ENCODE measurements at places on chromosomes 12 and 14.

- no peak for ATAC-seq
These were observed 19.1 kb downstream of the RPAP3 start for GRCh38 chr12:47686645-47687240.

GRCh38 chr12:118312578-118312977 lies 60.1 kb downstream of the TAOK3 start:
- no peak for ATAC-seq

DNA sequence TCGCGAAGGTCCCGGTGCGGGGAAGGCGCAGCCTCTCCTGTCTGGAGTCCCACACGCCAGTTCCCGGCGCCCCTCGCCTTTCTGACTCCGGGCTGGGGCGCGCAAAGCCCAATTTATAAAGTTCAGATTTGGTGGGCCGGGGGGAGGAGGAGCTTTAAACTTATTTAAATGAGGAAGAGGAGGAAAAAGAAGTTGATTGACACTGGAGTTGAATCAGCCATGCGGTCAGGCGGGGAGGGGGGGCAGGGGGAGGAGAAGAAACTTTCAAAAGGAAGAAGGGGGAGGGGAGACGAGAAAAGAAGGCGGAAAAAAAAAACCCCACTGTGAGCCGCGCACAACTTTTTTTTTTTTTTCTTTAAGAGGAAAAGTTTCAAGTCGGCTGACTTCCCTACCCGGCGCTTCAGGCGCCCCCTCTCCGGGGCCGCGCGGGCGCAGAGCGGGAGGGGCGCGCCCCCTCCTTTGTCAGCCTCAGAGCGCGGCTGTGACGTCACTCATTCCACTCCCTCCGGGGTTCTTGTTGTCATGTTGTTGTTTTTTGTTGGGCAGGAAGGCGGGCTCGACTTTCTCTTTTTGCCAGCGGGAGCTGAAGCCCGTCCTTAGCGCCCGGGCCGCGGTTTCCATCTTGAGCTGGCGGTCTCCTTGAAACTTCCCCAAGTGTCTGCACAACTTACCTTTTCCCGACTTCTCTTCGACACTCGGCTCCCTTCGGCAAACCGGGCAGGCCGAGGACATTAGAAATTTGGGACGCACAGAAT lies at the start of gene ZFP36L1:
TSS of gene ZFP36L1 (minus strand) at position 89 of the 755 bp plus-strand sequence. CDS start 129 bp downstream, outside the sequence.
- ATAC-seq = peak; percentile 52

GRCh38 chr12:84572196-84572595 lies 340.4 kb downstream of the SLC6A15 start:
- no peak for ATAC-seq

DNA sequence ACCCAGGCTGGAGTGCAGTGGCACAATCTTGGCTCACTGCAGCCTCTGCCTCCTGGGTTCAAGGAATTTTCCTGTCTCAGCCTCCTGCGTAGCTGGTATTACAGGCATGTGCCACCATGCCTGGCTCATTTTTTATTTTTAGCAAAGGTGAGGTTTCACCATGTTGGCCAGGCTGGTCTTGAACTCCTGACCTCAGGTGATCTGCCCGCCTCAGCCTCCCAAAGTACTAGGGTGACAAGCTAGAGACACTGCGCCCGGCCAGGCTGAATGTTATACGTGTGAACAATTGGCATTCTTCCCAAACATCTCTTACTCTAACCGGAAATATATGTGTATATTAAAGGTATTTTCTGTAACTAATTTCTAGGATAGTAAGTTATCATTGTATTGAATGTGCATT lies 13.2 kb upstream of the LIMA1 start:
- ATAC-seq = no peak

GRCh38 chr12:24268663-24269186 lies 319.3 kb upstream of the SOX5 start:
- ATAC-seq = no peak

DNA sequence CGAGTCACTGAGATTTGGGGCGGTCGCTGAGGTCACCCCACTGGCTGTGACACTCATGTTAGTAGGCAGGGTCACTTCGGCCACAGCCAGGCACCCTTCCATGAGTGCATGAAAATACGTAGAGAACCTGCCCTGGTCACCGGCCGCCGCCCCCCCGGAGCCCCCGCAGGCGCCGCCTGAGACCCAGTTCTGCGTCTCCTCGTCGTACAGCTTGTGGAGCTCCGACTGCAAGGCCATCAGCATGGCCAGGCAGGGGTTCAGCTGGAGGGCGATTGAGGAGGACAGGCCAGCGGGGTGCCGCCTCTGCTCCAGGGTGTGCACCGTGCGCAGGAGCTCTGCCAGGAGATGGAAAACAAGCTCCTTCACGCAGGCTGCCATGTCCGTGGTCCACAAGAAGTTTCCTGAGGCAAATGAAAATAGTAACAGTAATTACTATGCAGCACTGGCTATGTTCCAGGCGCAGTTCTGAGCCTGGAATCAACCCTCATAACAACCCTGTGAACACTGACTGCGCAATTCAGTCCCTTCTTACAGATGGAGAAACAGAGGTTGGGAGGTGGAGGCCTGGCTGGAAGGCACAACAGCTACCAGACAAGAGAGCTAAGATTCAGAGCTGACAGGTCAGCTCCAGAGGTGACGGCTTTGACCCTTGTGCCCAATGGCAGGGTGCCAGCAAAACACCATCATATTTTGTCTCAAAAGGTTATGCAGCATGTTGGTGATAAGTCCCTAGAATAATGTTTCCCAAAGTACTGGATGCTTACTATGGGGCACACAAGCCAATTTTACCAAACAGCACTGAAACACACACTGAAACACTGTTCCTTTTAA lies 59.9 kb downstream of the TRAFD1 start:
- no peak for ATAC-seq

DNA sequence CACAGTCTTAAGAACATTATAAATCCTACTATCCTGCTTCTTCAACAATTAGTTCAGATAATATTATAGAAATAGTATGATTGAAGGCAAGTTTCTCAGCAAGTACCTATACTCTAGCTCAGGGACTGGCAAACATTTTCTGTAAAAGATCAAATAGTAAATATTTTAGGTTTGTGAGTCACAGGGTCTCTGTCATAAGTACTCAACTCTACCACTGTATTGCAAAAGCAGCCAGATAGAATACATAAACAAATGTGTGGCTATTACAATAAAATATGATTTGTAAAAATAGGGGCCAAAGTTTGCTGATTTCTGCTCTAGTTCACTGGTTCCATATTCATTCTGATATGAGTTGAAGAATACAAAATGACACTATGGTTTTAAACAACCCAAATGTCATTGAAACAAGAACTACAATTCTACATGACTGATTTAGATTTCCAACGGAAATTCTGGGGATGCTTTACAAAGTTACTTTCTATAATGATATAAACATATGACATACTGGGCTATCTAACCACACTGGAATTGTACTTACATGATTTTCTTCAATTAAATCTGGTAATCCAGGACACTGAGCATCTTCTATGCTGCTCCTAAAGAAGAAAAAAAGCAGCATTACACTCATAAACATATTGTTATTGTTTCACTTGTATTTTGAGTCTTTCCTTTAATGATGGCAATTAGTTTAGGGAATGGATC lies 23.2 kb downstream of the LGALS3 start:
- ATAC-seq = no peak

DNA sequence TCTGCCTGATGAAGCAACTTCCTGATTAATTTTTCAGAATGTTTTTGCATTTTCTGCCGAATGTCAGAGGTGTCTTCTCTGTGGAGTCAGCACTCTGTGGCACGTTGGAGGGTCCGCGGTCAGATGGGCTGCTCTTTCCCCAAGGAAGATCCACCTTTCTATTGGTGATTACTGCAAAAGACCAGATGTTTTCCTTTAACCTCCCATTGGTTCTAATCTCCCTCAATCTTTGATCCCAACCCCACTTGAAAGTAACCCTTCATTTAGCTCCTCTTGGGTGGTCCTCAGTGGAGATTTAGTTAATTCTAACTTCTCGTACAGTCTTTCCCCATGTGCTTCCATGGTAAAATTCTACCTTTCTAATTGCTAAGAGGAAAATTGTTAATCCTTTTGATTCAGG lies 397.7 kb upstream of the DDHD1 start:
- no peak for ATAC-seq

GRCh38 chr12:28699029-28699428 lies 450.0 kb upstream of the FAR2 start:
- no peak for ATAC-seq

GRCh38 chr14:96626916-96627315 lies 124.7 kb downstream of the PAPOLA start:
- ATAC-seq = no peak

DNA sequence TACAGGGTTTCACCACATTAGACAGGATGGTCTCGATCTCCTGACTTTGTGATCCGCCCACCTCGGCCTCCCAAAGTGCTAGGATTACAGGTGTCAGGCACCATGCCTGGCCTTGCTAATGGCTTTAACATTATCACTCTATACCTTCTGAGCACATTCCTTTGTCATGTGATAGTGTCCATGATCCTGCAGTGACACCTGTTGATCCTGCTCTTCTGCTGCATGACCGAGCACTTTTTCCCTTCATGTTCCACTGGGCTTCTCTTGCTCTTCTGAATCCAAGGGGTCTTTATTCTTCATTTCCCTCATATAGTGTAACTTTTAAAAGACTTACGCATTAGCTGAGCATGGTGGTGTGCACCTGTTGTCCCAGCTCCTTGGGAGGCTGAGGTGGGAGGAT lies 11.6 kb downstream of the ZNF268 start:
- ATAC-seq = no peak

GRCh38 chr12:116303066-116303465 lies 25.6 kb upstream of the MED13L start:
- no peak for ATAC-seq

- ATAC-seq = no peak
These were observed 1106.0 kb downstream of the BCL11B start for GRCh38 chr14:98165976-98166375.

DNA sequence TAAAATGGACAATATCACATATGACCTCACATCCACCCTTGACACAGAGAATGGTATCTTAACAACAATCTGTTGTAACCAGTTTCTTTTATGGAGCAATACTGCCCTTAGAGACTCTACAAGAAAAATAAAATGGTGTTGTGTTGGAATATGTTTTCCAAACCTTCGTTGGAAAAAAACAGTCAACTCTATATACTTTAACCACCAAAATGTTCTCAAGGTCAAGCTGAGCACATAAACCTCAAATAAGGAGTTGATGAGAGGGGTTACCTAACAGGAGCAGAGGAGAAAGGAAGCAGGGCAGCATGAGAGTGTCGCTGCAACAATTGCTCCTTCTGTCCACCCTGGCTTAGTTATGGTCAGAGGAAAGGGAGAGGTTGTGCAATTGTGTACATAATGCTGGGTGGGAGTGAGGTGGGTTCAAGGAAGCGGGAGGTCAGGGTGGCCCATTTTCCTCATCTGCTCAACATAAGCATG lies 179.2 kb upstream of the BMP4 start:
- ATAC-seq = no peak

GRCh38 chr12:31832740-31833729 lies 104.2 kb upstream of the AMN1 start:
- no peak for ATAC-seq

- ATAC-seq = no peak
These were observed 22.7 kb upstream of the PPM1A start for GRCh38 chr14:60226298-60226697.

DNA sequence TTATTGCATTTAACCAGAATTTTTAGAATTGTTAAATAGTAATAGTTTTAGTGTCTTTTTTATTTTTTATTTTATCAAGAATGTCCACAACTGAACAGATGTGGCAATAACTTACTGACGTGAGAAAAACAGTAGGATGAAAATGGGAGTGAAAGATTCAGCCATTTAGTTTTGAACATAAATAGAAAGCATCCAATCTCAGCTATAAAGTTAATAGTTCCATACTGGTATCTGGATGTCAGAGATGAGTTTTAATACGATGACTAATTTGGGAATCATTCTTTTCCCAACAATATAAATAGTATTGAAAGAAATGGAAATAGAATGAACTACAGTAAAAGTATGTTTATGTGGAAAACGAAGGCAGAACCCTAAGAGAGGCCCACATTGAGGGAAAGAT lies 159.4 kb downstream of the EPS8 start:
- no peak for ATAC-seq

DNA sequence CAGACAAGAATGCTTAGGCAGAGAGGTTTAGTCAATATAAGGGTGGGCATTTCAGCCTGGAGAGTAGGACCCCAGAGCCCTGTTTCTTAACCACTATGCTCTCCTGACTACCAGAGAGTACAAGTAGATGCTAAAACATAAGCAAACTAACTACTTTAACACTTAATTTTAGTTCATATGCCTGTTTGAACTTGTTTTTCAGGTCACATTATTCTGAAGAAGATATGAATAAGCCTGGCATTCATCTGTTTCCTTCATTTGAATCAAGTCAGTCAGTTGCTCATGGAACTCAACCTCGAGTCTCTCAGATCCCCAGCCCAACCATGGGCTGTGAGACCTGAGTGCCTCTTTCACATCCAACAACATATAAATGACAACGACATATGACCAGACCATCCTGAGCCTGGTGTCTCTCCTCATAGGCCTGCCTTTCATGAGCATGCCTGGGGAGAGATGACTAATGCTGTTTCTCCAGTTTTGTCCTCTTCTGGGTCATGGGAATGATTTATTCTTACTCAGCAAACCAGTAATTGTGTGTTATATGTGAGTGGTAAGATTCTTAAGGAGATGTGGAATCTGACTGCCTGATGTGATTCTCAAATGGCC lies 251.1 kb upstream of the BTG1 start:
- ATAC-seq = no peak

DNA sequence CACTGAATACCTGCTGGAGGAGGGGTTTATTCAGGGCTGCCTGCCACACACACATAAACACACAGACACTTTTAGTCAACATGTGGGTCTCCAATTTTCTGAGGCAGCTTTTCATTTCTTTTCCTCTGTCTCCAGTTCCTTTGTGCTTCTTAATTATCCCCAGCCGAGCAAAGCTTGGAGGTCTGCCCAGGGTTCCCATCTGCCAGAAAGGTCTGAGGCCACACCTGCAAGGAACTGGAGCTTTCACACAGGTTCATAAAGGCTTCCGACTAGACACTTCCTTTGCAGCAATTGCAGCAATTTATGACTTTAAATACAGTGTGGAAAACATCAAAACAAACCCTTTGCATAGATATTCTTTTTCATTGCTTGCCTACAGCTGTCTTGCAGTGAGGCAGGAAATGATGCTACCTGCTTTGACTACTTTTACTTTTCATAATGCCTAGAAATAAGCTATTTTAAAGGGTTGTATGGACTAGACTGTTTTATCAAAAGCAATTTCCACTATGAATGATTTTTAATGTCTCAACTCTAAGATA lies 1318.9 kb downstream of the AACS start:
- no peak for ATAC-seq

DNA sequence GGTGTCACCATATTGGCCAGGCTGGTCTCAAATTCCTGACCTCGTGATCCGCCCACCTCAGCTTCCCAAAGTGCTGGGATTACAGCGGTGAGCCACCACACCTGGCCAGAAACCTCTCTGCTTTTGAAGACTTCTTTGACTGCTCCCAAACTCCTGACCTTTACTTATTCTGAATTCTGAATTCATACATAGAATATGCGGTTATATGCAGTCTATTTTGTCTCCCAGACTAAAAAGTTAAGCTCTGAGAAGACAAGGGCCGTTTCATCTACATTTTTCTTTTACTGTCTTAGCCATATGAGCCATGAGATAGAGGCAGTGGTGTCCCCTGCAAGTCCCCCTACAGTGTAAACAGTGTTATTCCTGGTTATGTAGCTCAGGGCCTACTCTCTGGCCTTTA lies 179.3 kb downstream of the NTF3 start:
- no peak for ATAC-seq
